ENCODE measurements at places on chromosomes 7 and 10.

- no peak for DNase-seq
Measured at GRCh38 chr7:17293481-17293880, 5.0 kb upstream of the AHR start.

- peak; percentile 5 for DNase-seq
Measured at GRCh38 chr10:112000466-112000865, 183.1 kb downstream of the GPAM start.

DNA sequence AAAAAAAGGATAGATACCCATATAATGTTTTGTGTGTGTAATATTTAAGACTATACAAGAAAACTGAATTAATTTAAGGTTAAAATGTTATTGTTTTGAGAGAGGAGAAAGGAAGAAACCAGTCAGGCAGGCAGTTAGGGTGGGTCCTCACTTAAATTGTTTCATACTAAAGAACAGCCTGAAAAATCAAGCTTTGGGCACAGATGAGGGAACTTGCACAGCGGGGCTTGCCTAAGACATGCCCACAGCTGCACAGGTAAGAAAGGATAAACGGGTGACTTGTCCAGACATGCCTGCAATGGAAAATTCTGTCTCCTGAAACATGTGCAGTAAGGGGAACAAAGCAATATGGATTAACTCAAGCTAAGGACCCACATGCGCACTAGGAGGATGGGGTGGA is 158.4 kb downstream of the BBS9 start:
- DNase-seq = no peak

DNA sequence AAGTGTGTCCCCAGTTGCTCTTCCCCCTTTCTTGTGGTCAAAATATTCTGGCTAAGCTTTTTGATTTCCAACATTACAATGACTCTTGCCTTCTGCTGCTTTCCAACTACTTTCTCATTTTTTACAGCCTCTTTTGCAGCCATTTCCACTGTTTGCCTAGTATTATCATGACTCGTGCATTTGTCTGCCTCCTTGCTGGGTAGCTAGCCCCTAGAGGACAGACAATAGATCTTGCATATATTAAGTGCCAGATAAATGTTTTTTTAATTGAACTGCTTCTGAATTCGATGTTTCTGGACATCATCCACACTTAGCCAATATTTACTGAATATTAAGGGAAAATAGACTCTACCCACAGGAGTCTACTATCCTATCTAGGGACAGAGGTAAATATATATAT is 124.5 kb downstream of the POU6F2 start:
- no peak for DNase-seq

GRCh38 chr7:129829737-129830631 is 122.8 kb downstream of the UBE2H start:
- DNase-seq = peak; percentile 81

- peak; percentile 59 for DNase-seq
Measured at GRCh38 chr7:103718482-103719061, 270.9 kb downstream of the RELN start.

- DNase-seq = no peak
Measured at GRCh38 chr10:132977807-132978206, 35.4 kb upstream of the CFAP46 start.

- DNase-seq = peak; percentile 56
Measured at GRCh38 chr7:90530263-90530662, 60.8 kb downstream of the PTTG1IP2 start.

DNA sequence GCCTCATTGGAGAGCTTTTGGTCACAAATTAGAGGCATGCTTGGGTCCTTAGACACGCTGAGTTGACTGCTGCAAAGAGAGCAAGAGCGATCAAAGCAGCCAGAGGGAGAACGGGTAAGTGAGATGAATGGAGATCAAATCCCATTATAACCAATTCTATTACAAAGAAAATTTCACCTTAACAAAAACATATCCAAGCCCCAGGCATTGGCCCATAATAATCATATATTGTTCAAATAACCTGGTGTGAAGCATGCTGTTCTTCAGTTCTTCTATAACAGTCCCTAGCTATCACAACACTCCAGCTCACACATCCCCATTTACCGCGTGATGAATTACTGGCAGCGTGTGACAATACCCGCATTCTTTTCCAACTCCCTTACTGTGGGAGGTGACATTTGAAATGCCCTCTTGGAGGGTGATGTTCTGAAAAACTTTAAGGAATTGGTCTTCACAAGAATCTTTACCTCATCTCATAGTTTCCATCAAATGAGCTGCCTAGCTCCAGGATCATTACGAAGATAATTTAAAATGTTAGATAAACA is 156.1 kb upstream of the PLXNA4 start:
- DNase-seq = no peak

- DNase-seq = no peak
Measured at GRCh38 chr7:106612432-106612831, 48.5 kb downstream of the CCDC71L start.

GRCh38 chr7:94509887-94510581 is 425 bp downstream of the CASD1 start:
- DNase-seq = peak; percentile 74

DNA sequence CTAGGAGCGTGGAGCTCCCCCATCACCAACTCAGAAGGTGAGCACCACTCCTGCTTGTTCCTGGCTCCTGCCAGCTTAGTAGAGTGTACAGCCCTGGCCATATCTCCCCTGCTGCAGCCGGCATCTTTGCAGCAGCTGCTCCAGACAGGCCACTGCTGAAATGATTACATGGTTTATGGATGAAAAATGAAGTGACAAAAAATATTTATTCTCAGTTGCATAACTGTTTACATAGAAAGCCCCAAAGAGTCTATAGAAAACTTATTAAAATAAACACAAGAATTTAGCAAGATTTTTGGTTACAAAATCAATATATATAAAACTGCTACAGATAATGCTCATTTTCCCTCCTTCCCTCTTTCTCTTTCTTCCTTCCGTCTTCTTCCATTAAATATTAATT is 27.2 kb downstream of the C10orf67 start:
- DNase-seq = no peak
